RCC 7860 (cell line): ENCODE measurements at places on chromosomes 2 and 18.
A peak's percentile ranks its signal among the peaks of the same experiment; 100 is the strongest.

DNA sequence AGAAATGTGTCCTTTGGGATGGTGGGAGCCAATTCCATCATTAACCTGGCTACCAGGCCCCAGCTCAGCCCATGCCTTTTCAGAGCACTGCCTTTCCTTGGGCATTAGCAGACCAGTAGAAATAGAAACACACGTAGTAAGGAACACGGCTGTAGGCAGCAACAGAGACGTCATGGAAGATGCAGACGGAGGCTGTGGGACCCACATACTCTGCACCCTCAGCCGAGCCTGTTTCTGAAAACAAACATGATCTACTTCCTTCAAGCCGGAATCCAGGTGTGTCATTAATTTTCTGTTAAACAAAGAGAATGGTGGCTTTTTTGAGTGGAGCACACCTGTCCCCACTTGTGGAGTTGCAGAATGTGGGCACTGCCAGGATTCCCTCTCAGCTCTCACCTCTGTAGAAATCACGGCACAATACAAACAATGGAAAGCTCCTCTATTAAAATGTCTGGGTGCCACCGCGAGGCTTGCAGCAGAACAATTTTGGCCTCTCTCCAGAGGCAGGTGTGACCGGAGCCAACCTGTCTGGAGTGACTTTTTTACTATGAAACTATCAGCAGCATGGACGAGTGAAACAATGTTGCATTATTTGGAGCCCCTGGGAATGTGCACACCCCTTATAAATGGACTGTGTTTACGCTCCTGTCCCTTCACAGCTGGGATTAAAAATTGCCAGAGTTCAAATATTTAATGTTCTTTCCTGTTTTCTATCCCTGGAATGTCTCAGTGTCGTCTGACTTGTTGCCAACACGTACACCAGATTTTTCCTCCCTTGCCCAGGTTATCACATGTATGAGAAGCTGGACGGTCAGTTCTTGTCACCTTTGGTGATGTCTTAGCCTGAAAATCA lies 31.7 kb downstream of the SPP2 start:
- DNase-seq = no peak

DNA sequence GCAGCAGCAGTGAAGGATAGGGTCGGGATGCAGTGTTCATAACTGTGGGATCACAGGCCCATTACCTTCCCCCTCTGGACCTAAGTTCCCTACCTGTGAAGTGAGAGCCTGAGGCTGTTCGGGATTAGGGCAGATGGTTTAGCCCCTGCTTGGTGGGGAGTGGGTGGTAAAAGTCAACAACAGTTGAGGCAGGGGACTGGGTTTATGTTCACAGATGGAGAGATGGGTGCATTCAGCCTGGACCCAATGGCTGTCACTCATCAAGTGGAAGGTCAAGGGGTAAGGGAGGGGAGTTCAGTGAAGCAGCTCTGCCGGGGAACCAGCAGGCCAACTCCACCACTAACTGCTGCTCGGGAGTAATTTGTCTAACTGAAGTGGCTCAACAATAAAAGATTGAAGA lies 180.4 kb downstream of the FAM210A start:
- DNase-seq = no peak

DNA sequence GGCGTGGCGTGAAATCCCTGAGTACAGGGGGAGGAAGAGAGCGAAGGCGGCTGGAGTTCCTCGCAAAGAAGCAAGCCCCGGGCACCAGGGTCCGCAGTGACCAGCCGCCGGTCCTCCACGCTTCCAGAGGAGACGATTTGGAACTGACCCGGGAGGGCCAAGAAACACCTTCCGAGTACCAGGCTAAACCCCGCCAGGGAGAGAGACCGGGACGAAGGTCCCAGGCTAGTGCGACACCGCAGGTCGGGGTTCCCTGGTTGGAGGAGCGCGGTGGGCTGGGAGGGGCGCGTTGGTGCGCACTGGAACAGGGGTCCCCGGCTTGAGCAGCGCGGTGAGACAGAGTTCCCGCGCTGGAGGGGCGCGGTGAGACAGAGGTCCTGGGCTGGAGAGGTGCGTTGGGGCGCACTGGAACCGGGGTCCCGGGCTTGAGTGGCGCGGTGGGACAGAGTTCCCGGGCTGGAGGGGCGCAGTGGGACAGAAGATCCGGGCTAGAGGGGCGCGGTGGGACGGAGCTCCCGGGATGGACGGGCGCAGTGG lies 901 bp downstream of the WDFY1 start:
- DNase-seq = peak; percentile 31

DNA sequence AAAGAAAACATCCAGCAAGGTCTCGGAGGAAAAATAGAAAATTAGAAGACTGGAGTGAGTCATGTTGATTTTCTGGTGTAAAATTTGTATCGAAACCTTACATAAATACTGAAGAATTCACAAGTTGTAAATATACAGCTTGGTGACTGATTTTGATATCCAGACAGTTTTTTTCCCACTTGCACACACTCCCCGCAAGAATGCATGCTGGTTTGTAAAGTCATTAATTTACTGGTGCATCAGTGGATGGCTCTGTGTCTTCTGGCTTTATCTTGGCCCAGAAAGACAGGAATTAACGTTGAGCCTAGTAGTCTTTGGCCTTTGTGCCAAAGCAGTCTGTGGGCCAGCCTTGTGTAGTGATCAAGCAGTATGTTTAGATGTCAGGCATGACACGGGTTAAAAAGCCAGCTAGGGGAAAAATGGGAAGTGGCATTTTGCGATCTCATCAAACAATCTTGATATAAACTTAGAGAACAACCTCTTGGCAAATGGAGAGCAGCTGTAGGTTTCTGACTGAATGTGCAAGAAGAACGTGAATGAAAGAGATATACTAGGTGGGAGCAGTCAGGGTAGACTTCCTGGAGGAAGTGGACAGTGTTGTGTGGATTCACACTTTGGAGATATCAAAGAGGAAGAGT lies 22.7 kb upstream of the CASP8 start:
- no peak for DNase-seq

DNA sequence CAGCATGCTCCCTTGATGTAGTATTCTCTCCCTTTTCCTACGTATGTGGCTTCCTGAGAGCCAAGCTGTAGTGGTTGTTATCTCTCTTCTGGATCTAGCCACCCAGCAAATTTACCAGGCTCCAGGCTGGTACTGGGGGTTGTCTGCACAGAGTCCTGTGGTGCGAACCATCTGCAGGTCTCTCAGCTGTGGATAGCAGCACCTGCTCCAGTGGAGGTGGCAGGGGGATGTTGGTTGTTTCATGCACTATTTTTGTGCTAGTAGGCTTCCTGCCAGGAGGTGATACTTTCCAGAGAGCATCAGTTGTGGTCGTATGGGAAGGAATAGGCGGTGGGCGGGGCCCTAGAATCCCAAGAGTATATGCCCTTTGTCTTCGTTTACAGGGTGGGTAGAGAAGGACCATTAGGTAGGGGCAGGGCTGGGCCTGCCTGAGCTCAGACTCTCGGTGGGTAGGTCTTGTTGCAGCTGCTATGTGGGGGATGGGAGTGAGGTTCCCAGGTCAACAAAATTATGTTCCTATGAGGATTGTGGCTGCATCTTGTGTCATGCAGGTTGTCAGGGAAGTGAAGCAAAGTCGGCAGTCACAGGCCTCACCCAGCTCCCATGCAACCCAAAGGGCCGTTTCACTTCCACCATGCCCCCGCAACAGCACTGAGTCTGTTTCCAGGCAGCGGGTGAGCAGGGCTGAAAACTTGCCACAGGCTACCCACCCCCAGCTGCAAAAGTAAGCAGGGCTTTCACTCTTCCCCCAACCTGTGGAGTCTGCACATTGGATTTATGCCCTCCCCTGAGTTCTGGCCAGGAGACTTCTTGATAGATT lies 1139.5 kb downstream of the BCL11A start:
- no peak for DNase-seq

- DNase-seq = no peak
Measured at GRCh38 chr2:232447638-232448303, 8.2 kb upstream of the ALPI start.

- no peak for DNase-seq
Measured at GRCh38 chr2:64319896-64320295, 134.1 kb upstream of the LGALSL start.

GRCh38 chr2:120602251-120602650 lies 133.4 kb upstream of the GLI2 start:
- no peak for DNase-seq

DNA sequence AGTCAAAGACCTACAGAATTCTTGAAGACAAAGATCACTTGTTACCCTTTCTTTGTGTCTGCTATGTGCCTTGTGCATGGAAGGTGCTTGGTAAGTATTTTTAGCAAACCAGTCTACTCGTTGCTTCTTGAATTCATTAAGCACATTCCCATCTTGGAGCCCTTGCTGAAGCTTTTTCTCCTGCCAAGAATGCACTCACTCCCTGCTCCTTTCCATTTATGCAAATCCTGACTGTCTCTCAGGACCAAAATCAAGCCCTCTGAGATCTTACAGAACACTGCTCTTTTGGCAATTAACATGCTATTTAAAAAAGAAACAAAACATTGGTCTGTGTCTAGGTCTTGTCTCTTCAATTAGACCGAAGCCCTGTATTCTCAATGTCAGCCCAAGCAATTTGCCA lies 75.8 kb downstream of the CLHC1 start:
- no peak for DNase-seq

- no peak for DNase-seq
Measured at GRCh38 chr2:238750212-238750904, 97.5 kb upstream of the TWIST2 start.

DNA sequence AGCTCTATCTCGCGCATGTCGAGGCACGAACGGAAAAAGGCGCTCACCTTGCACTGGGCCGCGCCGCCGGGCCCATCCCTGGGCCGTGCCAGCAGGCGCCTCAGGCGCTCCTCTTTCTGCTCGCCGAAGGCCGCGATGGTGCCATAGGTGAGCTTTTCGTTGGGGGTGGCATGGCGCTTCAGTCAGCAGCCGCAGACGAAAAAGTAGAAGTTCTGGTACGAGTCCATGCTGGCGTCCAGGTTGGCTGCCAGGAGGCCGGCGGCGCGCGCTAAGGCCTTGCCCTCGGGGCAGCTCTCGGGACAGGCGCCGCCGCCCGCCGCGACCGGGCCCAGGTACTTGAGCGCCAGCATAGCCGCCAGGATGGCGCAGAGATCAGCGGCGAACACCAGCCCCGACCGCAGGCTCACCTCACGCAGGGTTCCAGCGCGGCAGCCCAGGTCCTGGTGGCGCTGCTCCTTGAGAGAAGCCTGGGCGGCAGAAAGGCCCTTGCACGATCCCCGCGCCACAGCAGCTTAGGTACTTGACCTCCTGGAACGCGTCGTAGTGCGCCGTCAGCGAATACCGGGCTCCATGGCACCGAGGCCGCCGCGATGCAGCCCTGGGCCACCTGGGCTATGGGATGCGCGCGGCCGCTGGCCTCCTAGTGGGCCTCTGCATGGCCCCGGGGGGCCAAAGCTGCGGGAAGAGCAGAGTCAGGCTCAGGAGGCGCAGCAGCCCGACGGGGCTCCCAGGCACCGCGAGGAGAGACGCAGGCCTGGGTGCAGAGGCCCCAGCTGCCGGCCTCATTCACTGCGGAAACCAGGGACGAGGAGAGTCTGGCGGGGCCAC lies 12.8 kb downstream of the ALPG start:
- DNase-seq = no peak

GRCh38 chr18:31100436-31101182 lies 1.6 kb downstream of the DSC2 start:
- DNase-seq = no peak

DNA sequence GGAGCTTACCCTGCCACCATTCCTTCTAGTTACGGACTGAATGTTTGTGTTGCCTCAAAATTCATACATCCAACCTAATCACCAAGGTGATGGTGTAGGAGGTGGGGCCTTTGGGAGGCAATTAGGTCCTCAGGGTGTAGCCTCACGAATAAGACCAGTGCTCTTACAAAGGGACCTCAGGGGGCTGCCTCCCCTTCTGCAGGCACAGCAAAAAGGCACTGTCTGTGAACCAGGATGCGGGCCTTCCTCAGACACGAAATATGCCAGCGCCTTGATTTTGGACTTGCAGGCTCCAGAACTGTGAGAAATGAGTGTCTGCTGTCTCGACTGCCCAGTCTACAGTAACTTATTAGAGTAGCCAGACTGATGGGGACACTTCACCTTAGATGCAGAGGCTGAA lies 150.4 kb upstream of the HDAC4 start:
- DNase-seq = no peak

DNA sequence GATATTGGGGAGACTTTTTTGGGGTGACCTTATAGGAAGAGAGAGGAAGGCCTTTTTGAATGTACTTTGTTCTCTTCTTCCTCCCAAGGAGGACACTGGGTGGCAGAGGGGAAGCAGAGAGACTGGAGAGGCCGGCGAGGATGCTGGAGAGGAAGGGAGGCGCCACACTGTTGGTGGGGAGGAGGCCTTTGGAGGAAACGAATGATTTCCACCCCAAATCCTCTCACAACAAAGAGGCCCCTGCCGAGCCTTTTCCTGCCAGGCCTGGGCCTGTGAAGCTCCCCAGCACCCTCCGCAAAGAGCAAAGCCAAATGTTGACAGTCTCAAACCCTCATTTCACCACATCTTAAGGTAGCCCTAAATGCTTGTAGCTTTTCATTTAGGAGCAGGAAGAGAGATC lies 59.0 kb upstream of the UPP2 start:
- DNase-seq = no peak

DNA sequence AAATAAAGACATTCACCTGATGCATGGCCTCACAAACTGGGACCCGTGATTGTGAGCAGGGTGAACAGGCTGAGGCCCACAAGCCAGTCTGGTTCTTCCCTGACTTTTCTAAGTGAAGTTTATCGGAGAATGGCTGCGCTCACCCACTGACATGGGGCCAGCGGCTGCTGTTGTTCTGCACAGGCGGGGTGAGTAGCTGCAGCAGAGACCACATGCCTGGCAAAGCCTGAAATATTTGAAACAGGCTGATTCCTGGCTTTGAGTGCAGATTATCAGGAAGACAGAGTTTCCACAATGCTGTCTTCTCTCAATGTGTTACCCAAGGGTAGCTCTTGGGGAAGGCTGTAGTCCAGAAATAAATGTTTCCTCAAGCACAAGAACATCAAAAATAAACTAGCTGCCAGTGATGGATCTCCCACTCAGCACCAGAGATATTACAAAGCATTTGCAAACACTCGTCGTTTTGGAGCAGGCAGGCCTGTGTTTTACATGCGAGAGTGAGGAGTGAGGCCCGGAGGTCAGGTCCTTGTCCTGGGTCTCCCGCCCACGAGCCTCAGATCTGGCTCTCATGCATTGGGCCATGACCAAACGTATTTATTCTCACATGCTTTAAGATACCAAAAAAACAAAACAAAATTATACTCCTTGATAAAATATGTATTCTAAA lies 647.1 kb downstream of the GALR1 start:
- no peak for DNase-seq

DNA sequence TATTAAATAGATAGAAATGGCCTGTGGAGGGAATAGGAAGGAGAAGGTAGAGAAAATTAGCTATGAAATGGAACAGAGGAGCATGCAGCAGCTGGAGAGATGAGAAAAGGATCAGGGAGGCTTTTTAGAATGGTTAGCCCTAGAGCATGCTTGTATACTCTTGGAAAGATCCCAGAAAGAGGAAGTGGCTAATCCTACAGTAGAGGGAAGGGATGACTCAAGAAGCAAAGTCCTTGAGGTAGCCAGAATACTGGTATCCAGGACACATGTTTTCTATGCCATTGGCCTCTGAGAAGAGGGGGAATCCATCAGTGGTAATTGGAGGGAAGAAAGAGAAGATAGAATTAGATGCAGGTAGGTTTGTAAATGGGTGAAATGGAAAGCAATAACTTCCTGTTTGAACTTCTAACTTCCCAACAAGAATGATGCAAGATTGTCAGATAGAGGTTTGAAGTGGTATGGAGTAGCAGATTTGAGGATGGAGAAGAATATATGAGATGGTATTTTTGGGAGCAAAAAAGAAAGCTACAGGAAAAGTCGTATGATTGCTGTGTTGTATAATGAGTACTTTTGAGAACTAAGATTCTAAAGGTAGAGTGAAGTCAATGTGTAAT lies 17.1 kb upstream of the OSBPL6 start:
- DNase-seq = no peak
